ENCODE measurements at places on chromosomes 12 and 14.
A peak's percentile ranks its signal among the peaks of the same experiment; 100 is the strongest.

DNA sequence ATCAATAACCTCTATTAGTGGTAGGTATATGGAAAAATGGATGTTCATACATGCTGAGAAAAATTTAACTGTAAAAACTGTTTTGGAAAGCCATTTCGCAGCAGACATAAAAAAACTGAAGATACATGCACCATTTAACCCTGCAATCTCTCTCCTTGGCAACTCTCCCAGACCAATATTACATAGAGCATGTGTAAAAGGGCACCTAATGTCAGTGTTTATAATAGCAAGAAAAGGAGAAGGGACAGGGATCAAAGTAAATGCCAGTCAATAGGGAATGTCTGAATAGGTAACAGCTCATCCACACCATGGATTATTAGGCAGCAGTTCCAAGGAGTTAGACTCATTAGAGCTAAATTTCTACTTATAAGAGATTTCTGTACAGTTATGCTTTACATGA, 77.2 kb downstream of the BTG1 start:
- no peak for DNase-seq

- DNase-seq, result peak; percentile 42
These were observed 22.2 kb upstream of the OVCH1 start for GRCh38 chr12:29519585-29520182.

- DNase-seq, result no peak
These were observed 74.8 kb upstream of the GSC start for GRCh38 chr14:94844593-94845152.

DNA sequence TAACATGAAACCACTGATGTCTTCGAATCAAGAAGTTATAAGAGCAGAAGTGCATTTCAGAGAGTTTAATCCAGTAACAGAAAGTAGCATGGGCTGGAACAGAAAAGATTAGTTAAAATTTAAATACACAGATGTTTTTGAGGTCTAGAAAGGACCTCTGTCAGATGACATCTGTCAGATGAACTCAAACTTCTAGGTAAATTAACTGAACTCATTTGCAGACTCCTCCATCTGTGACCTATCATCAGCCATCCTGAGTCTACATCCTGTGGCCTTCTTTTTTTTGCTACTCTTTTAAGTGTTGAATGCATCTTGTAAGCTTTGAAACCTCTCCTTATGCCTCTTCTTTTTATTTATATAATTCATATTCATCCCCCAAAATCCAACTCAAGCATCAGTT, 53.3 kb downstream of the C2CD5 start:
- no peak for DNase-seq

DNA sequence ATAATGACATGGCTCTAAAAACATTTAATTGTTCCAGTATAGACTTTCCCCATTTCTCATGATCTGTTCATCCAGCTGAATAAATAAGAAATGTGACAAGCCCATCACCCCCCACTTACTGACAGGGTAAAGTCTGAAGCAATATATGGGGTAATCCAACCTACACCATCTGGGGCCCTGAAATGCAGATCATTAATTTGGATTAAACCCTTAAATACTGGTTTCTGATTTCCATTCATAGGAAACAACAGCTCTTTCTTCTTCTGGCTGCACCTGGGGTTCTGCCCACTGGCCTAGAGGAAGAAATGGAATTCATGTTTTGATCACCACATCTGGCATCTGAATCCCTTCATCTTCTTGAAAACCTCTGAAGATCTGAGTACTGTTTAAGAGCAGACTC, 39.3 kb upstream of the ACSM4 start:
- no peak for DNase-seq

DNA sequence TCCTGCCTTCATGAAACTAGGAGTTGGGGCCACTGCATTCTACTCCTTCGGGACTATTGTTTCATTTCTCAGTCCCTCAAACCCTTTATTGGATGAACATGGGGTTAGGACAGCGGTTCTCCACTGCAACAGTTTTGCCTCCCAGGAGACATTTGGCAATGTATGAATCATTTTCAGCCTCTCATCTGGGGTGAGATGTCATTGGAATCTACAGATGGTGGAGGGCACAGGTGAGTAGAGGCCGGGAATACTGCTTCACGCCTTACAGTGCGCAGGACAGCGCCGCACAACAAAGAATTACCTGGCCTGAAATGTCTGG, 649 bp upstream of the GNPNAT1 start:
- DNase-seq, result no peak

GRCh38 chr12:105590571-105590970, 260.1 kb downstream of the C12orf75 start:
- DNase-seq, result no peak

DNA sequence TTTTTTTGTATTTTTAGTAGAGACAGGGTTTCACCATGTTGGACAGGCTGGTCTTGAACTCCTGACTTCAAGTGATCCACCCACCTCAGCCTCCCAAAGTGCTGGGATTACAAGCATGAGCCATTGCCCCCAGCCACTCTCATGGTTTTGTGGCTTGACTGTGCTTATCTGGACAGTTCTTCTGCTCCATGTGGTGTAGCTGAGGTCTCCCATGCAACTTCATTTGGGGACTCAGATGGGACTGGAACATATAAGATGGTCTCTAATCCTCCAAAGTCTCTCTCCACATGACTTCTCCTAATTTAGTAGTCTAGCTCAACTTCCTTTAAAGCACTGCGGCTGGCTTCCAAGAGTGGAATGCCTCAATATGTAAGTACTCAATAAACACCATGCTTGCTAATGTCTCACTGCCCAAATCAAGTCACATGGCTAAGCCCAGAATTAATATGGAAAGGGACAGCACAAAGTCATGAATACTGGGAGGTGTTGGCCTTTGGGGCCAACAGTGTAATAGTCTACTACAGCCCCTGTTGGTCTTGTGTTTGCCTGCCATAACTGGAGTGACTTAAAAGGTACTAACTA, 7.4 kb downstream of the INHBC start:
- DNase-seq, result no peak

- no peak for DNase-seq
These were observed 398.6 kb downstream of the RERGL start for GRCh38 chr12:17691369-17691768.

DNA sequence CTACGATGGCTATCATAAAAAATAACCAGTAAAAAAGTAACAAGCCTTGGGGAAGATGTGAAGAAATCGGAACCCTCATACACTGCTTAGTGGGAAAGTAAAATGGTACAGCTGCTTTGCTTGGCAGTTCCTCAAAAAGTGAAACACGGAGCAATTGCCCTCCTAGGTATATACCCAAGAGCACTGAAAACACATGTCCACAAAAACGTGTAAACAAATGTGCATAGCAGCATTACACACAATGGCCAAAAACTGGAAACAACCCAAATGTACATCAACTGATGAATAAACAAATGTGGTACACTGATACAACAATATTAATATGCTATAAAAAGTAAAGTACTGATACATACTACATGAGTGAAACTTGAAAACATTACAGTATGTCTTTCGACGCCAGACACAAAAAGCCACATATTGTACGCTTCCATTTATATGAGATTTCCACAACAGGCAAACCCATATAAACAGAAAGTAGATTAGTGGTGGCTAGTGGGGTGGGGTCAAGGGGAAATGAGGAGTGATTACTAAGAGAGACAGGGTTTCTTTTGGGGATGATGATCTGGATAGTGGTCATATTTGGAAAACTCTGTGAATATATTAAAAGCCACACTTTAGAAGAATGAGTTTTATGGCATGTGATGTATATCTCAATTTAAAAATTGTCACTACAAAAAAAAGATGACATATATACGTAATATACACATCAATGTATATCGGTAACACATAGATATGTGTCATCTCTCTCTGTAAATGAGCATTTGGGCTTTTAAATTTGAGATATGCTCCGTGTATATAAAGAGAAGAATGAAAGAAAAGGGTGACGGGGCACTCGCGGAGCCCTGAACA, 996 bp downstream of the SLC41A2 start:
- DNase-seq, result no peak

GRCh38 chr12:57549909-57550640, at the start of gene KIF5A:
Gene KIF5A (plus strand): TSS chr12:57550044. CDS start chr12:57550272, 228 bp downstream.
- no peak for DNase-seq

GRCh38 chr12:63045020-63045860, 105.8 kb downstream of the AVPR1A start:
- DNase-seq, result peak; percentile 71

Data from fibroblast of skin of right quadriceps (primary cell).